ENCODE measurements at places on chromosomes 16 and 17. TPM values are rescaled to one million over a fixed set of nuclear protein-coding genes. Genes with fewer than 3 reads are reported as not detected.

NAA60 gene
- total RNA-seq: 61.8 TPM

BLTP2 gene
- total RNA-seq: 144 TPM

KRTAP16-1 gene
- not detected for total RNA-seq

CSH2 gene
- 0.57 TPM for total RNA-seq

TMEM238L gene
- total RNA-seq: not detected

DNA sequence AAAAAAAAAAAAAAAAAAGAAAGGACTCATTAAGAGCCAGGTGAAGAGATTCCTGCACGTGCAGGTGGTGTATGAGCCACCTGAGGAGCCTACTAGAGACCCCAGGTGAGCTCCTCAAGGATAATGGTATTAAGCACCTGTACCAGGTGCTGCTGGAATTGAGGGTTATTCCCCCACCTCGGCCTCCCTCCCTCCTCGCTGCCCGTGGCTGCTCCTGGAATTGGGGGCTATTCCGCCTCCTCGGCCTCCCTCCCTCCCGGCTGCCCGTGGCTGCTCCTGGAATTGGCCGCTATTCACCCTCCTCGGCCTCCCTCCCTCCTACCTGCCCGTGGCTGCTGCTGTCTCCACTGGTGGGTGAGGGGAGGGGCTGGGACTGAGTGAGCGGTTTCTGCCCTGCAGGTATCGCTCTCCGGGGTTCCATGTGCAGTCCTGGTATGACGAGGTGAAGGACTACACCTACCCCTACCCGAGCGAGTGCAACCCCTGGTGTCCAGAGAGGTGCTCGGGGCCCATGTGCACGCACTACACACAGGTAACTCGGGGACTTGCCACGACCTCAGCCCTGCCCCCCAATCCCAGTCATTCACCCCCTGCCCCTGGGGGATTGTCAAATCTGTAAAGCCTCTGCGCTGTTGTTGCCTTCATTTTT is 29.3 kb downstream of the CRISPLD2 start:
- H3K4me3 ChIP-seq: no peak overlapping the region
- DNase-seq: no peak
- H3K4me1 ChIP-seq: no peaks in the 10 kb centered on the region

DNA sequence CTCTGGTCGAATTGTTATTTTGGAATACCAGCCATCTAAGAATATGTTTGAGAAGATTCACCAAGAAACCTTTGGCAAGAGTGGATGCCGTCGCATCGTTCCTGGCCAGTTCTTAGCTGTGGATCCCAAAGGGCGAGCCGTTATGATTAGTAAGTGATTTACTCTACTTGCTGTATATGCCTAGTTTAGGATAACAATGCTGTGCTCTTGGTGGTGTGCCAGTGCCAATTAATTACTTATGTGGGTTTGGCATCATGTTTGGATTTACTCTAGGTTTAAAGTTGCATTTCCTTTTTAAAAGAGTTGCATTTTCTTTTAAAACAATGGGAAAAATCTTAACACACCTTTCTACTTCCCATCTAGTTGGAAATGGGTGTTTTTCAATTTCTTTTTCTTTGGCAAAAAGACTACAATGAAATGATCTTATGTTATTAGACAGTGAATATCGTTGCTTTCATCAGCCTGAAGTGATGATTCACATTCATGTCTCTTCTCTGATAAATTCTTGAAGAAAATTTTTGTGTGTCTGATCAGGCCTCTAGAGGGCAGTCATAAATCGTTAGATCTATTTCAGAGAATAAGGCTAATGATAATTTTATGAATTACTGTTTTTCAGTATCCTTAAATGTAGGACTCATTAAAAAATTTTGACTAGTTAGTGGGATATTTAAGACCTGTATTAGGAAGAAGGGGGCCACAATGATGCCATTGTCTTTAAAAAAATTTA is 5.6 kb downstream of the SF3B3 start:
- H3K4me3 ChIP-seq: peak overlapping the region; percentile 3
- peaks cover 83% of the 10 kb centered on the region for H3K36me3 ChIP-seq
- no peak overlapping the region for H3K27ac ChIP-seq
- no peaks in the 10 kb centered on the region for H3K4me1 ChIP-seq

- no peak for DNase-seq
- H3K27ac ChIP-seq: no peak overlapping the region
- H3K36me3 ChIP-seq: peaks cover 15% of the 10 kb centered on the region
Observed at GRCh38 chr17:50191359-50192143, 9.9 kb downstream of the COL1A1 start.

DNA sequence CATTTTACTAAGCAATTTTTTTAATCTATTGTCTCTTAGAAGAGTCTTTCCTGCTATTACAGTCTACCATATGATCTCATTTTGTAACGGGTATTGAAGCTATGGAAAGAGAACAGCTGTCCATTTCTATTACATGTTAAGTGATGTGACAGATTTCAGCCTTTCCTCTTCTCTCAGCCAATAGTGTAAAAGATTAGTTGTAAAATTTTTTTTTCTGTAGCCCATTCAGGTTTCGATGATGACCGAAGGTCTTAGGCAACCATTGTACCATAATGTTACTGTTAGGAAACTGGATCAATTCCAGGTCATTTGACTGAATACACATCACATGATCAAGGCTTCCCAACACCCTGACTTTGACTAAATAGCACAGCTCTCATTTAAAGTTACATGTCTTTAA is 147.6 kb upstream of the HLF start:
- no peaks in the 10 kb centered on the region for H3K4me1 ChIP-seq
- DNase-seq: no peak
- H3K36me3 ChIP-seq: no peaks in the 10 kb centered on the region
- H3K27ac ChIP-seq: no peak overlapping the region
- H3K4me3 ChIP-seq: no peak overlapping the region

GRCh38 chr16:79288066-79288465 is 312.5 kb downstream of the MAF start:
- H3K27ac ChIP-seq: no peak overlapping the region
- no peaks in the 10 kb centered on the region for H3K27me3 ChIP-seq
- DNase-seq: no peak
- H3K4me3 ChIP-seq: no peak overlapping the region
- no peaks in the 10 kb centered on the region for H3K36me3 ChIP-seq

DNA sequence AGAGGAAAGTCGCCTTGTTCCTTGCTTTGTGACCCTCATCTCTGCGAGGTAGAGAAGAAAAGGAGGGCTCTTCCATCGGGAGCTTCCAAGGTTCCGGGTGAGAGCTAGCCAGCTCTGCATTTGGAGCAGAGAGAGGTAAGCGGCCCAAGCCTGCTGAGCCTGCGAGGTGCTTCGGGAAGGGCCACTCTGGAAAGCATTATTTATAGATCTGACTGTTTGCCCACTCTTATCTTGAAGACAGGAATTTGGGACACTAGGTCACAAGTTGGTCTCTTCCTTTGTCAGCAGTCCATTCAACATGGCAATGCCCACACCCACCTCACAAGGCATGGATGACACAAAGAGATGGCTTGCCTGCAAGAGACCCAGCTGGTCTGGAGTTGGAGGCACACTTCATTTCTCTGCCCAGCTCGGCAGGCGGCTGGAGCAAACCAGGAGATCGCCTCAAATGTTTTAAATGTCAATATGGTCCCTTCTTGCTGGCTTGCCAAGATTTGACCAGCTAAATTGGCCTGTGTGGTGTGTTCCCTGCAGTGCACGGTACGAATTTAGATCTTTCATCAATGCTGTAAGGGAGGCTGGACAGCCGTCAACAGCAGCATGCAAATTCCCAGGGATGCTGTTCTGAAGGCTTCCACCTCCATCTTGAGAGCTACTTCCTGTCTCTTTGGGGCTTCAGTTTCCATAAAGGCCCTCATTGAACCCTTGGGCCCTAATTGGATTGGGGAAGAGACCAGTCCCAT is 19.5 kb downstream of the CBX4 start:
- DNase-seq: no peak
- H3K4me3 ChIP-seq: no peak overlapping the region
- no peak overlapping the region for H3K27ac ChIP-seq
- H3K4me1 ChIP-seq: peaks cover 3% of the 10 kb centered on the region
